ENCODE measurements at places on chromosomes 16 and 17.

DNA sequence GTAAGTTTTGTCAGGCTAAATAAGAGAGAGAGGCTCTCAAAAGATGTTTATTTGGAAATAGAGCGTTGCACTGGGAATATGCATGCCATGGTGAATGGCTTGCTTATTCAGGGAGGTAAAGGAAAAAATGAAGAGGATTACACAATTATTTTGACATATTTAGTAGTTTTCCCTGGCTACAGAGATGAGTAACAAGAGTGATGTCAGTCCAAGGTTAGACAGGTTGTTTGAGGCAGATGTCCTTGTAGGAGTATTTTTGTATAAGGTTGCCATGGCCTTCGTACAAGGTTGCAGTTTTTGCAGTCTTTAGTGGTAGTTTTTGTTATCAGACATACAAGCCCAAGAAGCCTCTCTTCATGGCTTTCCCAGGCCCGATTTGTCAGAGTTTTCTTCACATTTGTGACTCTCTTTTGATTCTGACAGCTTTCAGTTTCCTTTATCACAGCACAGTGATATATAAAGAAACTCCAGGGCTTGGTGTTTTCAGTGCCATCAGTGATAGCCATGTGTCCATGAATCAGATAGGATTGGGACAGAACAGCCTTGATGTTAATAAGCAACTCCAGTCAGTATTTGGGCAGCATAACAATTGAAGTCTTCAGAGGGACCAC is 18.7 kb upstream of the LGALS9 start:
- no peak for DNase-seq

DNA sequence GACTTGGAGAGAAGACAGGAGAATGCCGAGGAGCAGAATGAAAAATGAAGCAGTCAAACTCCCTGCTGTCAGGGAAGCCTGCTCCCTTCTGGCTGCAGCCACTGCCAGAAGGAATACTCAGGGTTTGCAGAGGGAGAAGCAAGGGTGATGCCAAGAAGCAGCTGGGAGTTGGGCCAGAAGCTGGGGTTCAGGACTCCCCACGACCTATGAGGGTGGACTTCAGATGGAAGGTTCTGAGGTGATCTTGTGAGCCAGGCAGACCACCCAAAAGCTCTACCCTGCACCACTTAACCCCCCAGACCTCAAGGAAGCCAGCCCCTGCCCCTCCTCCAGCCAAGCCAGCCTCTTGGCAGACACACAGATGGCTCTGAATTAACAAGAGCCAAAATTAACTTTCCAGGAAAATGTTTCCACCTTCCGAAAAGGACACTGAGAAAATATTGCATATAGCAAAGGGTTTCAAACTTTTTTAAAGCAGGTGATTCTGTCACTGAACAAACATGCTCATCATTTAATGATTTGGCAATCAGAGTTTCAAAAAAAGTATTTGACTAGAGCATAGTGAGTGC is 126.0 kb upstream of the ERCC4 start:
- no peak for DNase-seq

GRCh38 chr16:15972046-15972868 is 22.8 kb downstream of the ABCC1 start:
- no peak for DNase-seq

- DNase-seq, result no peak
Observed at GRCh38 chr16:71707199-71707598, 17.3 kb downstream of the PHLPP2 start.

DNA sequence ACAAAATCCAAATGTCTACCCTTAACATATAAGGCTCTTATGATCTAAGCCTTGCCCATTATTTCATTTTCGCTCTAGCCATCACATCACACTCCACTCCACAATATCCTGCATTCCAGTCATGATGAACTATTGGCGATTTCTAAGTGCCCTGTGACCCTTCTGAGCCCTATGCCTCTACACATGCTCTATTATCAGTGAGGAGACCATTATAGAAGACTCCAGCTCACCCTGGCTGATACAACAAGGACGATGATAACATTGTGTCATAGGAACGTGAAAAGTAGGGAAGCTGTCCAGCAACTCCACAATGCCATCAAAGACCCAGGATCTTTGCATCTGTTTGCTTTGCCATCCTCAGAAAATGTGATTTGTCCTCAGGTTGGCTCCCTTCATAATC is 29.6 kb upstream of the GNAO1 start:
- no peak for DNase-seq

DNA sequence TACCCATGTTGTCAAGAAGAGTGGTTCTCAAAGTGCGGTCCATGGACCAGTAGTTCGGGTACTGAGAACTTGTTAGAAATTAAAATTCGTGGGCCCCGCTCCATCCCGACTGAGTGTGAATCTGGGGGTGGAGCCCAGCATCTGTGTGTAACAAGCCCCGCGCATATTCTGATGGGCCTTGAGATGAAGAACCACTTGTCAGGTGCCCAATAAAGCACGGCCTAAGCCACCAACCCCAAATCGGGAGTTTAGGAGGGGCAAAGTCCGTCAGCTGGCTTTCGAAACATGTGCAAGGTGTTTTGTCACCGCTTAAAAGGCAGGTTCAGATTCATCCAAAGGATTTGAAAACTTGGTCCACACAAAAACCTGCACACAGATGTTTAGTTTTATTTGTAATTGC is 29.5 kb downstream of the PSMD12 start:
- DNase-seq, result no peak

DNA sequence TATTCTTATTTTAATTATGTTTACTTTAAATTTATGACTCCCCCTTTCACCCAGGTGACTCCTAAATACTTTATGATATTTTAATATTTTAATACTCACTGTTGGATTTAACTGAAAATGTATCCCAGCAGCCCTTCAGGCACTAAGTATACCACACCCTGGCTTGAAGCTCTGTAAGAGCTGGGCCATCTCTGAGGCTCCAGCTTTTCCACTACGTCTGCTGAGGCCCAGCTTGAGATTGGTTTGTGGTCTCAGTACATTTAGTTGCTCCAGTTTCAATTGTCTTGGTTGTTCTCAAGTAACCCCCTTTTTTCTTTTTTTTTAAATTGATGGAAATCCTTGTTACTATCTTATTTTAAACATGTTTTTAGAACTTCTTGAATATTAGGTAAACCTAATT is 27.0 kb upstream of the CAPNS2 start:
- no peak for DNase-seq

DNA sequence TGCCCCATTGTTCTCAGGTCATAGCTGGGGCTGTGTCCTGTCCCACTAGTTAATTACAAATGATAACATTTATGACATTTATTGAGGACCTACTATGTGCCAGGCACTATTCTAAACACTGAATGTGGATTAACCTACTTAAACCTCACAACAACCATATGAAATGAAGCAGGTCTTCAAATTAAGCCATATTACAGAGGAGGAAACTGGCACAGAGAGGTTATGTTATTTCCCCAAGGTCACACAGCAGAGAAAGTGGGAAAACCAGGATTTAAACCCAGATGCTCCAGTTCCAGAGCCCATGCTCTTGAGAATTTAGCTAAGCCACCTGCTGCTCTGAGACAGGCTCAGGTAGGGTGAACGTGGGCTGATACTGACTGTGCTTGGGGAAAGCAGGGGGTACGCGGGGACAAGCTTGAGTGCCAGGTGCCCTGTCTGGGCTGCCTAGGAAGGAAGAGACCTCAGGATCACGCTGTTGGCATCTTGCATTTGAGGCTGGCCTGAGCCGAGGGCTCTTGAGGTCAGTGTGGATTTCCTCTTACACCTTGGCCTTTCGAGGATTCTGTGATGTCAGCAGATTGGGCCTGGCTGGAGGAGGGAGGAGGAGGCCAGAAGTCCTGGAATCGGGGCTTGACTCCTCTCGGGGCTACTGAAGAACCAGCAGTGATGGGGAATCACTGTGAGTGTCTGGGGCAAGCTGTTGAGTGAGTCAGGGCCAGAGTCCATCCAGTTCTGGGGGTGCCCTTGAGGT is 8.9 kb downstream of the SPNS2 start:
- no peak for DNase-seq

DNA sequence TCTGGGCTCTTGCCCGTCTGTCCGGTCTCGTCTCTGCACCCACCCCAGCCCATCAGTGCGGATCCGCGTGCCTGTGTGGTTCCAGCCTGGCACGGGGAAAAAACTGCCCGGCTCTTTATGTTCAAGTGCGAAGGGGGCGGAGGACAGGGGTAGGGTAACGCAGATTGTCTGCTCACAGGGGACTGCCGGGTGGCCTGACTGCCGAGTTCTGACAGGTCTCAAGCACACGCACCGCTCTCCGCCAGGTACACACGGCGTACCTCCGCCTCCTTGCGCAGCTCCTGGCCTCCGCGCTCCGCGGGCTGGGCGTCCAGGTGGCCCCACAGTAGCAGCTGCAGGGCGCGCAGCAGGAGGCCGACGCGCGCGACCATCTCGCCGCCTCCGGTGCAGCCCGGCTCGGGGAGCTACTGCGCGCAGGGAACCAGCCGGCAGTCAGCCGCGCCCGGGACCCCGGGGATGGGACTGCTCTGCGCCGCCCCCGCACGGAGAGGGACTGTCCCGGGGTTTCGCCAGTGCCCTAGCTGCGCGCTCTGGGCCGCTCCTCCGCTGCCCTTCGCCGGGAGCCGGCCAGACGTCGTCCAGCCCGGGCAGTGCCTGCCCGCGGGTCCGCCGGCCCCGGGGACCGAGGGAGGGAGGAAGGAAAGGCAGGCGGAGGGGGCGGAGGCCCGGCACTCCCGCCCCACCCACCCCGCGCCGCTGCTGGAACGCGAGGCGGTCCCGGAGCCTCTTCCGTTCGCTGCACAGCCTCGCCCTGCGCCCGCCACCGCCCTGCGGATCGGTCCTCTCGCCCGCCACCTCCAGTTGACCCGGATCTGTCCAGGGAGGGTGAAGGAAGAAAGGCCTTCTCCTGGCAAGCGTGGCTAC is at the start of gene MMP28:
MMP28 (minus strand) TSS at position 635 of the 864 bp plus-strand sequence; CDS start at position 371, 264 bp downstream.
- peak; percentile 51 for DNase-seq

DNA sequence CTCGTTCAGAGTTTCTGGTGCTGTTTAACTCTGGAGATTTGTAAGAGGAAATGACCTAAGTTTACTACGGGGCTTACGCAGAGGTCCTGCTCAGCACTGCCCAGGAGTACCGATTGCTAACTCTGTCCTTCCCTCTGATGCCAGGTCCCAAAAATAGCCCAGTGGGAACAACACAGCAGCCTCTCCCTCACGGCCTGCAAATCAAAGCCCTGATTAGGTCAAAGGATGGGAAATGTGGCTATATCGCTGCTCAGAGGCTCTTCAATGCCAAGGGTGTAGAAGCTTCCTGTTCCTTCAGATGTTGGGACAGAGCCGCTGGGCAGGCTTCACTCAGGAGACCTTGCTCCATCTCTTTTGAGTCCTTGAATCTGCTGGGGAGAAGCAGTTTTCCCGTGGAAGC is 174.2 kb upstream of the KCNJ16 start:
- no peak for DNase-seq

- DNase-seq, result no peak
Observed at GRCh38 chr17:38660097-38661025, 14.4 kb downstream of the EPOP start.

DNA sequence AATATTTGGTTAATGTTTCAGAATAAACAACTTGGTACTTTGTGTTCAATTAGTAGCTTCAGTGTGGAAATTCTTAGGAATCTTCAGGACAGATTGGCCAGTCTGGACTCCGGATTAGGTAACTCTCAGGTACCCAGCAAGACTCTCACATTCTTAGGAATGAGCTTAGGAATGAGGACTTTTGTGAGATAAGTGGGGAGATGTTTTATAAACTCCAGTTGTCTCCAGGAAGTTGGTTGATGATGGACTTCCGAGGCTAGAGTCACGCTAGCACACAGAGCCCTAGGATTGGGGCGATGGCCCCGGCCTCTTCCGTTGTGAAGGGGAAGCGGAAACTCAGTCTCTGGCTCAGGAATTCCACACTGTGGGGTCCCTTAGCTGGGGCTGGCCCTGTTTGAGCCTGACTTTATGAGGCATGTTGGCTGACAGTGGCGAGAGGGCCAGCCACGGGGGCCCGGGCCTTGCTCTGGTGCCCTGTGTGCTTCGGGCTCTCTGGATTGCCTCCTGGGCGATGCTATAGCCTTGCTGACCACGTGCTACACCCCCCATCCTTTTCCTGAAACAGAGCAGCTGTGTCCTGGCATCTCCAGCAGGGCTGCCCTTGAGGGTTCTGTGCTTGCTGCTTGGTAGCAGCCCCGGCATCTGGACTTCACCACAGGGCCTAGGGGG is 32.4 kb downstream of the RAB11FIP3 start:
- no peak for DNase-seq

DNA sequence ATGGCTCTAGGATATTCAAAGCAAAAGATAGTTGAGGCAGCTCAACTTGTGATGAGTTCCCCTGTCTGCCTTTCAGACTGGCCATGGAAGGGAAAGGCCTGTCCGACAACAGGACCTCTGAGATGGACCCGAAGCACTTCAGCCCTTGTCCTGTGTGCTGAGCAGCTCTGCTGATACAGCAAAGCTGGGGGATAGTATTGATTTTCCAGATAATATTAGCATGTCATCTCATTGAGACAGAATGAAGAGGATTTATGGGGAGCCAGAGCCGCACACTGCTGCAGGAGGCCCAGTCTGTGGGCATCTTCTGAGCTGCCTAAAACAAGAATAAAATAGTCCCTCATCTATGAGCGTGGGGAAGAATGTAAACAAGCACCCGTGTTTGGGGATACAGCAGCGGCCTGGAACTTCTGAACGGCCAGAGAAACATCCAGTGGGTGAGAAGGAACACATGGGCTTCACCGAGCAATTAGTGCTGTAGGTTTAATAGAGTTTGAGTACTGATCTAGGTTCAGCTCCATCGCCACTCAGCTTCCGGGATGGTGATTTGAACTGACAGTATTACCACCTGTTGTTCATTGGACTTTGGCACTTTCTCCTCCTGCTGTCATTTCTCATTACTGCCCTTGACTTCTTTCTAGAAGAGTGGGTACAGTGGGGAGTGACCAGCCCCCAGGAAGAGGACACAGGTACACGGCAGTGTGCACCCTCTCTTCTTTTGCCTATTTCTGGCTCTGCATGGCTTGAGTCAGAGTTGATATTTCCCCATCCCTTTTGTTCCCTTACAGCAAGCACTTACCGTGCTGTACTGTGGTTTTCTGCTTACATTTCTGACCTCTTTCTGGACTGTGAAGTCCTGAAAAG is 96.5 kb upstream of the TBX2 start:
- no peak for DNase-seq

DNA sequence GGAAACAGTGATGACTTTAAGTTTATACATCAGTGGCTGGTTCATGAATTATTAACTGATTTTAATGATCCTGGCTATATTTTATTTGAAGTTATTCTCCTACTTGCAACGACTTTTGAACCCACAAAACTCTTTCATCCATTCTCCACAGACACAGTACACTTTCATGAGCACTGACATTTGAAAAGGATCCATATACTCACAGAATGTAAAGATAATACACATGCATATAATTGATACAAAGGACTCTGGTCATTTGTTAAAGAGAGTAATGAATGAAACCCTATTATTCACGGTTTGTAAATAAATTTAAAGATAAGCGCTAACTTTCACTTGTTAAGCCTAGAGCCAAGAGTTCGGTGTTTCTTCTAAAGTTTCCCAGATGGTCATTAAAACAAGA is 3.3 kb downstream of the TOX3 start:
- DNase-seq, result no peak

All from activated CD4-positive, alpha-beta T cell treated with anti-CD3 and anti-CD28 coated beads, Interleukin-2, amount 50 U/mL, for 48 hours (primary cell).